Progenitor cell of endocrine pancreas (in vitro differentiated cells): ENCODE measurements at places on chromosomes 11 and 22.

DNA sequence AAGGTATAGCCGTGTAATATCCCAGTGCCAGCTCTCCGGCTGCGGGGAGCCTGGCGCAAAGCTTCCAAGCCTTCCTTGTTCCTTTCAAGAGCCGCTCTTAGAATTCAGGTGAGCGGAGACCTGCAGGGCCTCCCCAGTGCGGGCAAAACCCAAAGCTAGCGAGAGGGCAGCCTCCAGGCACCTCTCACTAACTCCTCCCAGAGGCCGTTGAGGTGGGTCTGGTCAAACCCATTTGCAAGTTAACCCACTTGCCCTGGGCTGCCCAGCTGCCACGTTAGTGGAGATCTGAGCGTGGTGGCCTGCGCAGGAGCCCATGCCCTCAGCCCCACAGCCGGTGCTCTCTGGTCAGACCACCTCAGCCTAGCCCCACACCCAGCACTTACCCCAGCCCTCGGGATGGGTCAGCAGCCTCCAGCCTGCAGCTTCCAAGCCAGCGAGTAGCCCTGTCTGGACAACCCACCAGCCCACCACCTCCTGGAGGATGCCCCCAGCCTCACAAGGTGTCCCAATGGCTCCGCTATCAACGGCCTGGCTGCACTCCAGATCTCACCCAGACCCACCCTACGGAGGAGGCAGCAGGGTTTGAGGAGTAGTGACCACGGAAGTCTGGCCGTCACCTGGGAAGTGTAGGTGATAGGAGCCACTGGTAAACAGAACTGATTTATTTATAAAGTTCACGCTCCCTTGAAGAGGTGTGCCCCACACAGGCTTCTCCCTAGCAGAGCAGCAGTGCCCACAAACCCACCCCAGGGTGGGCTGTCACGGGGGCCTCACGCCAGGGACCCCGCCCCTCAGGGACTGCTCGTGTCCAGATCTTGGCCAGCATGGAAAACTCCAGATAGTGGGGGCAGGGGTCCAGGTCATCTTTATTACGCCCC is 2.3 kb downstream of the ASCL2 start:
- no peak for DNase-seq

DNA sequence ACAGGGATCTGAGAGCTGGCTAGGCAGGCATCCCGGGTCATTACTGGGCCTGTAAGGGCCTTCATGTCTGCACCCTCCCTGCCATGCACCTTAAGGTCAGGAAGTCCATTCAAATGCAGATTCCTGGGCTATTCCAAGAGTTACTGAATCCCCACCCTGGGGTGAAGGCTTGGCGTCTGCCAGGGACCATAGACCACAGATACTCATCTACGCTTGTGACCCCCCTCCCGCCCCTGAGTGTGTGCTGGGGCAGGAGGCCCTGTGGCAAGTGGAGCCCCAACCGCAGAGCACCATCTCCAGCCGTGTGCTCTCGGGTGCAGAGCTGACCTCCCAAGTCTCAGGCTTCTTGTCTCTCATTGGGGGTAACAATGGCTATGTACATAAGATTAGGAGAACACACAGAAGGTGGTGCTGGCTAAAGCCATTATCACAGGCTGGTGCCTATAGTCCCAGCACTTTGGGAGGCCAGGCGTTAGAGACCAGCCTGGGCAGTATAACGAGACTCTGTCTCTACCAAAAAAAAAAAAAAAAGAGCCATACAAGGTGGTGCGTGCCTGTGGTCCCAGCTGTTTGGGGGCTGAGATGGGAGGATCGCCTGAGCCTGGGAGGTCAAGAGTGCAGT is 19.1 kb upstream of the KCNQ1OT1 start:
- no peak for DNase-seq

DNA sequence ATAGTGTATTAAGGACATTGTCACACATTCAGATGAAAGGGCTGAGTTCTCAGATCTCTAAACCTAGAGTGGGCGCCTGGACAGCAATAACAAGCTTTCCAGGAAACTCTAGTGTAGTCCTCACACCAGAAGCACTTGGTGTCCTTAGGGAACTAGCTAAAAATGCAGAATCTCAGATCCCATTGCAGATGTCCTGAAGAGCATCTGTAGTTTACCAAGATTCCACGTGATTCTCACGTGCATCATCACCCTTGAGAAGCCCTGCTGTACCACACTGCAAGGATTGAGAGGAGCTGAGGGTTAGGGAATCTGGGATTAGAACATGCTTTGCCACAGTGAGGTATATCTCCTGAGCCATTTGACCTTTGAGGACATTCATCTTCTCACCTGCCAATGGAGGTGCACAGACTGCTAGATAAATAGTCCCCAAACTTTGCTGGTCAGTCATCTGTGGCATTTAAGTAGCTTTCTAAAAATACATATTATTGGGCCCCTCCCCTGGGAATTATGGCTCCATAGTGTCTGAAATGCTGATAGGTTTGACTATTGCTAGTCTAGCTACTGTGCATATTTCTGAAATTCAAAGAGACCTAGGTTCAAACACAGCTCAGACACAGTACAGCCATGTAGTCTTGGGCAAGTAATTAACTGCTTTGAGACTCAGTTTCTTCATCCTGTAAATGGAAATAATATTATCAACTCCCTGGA is 1068.9 kb downstream of the OPCML start:
- DNase-seq: no peak

DNA sequence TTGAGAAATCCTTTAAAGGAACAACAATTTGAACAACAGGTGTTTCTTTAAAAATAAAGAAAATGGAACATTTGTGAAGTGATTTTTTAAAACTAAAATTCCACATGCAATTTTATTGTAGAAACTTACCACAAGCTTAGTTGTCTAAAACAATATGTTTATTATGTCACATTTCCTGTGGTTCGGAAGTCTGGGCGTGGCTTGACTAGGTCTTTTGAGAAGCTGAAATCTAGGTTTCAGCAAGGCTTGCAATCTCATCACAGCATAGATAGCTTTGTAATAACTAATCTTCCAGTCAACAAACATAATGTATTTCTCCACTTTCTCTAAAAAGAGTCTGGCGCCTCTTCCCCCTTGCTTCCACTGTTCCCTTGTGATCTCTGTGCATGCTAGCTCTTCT is 27.0 kb downstream of the MS4A6A start:
- DNase-seq: no peak

DNA sequence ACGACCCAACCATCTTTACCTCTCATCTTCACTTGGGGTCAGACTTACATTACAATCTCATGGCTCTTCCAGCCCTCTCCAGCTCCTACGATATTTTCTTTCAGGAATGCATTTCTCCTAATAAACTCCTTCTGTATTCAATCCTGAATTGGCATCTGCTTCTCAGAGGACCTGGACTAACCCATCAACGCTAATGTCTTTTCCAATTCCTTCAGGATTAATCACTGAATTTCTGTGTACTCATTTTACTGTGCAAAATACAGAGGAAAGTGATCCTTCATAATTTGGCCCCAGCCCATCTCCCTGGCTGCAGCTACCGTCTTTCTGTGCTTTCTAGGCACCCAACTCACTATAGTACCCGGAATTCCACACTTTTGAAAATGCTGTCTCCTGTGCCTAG is 239.2 kb downstream of the METTL15 start:
- no peak for DNase-seq

DNA sequence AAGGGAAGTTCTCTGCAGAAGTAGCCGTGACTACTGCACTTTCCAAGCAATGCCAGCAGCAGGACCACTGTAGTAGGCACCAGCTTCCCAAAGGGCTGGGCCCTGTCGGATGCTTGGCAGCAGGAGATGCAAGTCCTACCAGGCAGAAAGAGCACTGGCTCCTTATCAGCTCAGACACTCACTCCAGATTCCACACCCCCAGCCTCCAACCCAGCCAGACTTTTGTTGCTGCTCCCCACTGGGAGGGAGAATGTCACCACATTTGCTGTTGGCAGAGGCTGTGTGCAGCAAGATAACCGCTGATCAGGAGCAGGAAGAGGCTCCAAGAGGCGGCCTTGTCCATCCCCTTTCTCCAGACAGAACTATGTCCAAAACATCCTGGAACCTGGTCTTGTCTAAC is 118.7 kb downstream of the C11orf58 start:
- no peak for DNase-seq

GRCh38 chr11:13073119-13073981 is 64.2 kb downstream of the RASSF10 start:
- no peak for DNase-seq

GRCh38 chr22:44538051-44538450 is 40.0 kb upstream of the RTL6 start:
- no peak for DNase-seq

DNA sequence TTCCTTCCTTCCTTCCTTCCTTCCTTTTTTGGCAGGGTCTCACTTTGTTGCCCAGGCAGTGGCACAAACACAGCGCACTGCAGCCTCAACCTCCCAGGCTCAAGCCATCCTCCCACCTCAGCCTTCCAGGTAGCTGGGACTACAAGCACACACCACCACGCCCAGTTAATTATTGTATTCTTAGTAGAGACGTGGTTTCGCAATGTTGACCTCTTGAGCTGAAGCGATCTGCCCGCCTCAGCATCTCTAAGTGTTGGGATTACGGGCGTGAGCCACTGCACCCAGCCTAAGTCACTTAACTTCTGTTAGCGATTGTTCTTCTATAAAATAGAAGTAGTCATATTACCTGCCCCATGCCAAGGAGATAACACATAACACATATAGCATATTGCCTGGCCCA is 2.8 kb upstream of the SYTL2 start:
- no peak for DNase-seq

DNA sequence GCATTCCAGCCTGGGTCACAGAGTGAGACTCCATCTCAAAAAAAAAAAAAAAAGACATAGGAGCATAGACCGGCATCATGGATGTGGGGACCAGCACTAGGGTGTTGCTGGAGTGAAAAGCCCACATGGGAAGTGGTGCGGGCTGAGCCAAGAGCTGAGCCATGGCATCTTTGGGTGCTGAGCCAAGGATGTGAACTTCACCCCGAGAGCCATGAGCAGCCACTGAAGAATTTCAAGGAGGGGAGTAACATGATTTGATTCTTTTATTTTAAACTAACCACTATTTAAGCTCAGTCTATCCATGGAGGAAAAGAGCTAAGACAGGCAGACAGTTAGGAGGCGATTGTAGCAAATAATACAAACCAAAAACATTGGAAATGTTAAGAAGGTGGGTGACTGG is 57.4 kb downstream of the AHNAK start:
- no peak for DNase-seq

GRCh38 chr11:105862736-105863367 is 159.2 kb downstream of the MSANTD4 start:
- no peak for DNase-seq

GRCh38 chr11:26649884-26650283 is 72.0 kb downstream of the SLC5A12 start:
- peak; percentile 52 for DNase-seq

- DNase-seq: no peak
Observed at GRCh38 chr11:26254378-26254777, 77.6 kb upstream of the ANO3 start.

DNA sequence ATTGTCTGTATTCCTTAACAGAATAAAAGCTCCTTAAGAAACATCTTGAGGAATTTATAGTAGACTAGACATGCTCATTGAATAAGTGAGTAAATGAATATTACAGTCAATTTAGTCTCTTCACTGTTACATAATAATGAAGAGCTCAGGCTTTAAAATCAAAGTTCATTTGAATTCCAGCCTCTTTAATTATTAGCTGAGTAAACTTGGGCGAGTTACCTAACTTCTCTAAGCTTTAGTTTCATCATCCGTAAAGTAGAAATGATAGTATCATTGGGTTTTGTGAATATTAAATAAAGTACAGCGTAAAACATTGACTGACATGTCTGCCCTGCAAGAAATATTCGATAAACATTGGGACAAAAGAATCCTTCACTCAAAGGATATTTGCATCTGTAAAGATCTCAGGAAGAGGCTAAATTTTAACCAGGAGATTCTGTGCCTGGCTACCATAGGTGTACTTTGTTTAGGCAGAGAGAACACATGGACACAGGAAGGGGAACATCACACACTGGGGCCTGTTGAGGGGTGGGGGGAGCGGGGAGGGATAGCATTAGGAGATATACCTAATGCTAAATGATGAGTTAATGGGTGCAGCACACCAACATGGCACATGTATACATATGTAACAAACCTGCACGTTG is 15.2 kb upstream of the BBOX1 start:
- no peak for DNase-seq

- no peak for DNase-seq
Observed at GRCh38 chr11:126884192-126884591, 116.4 kb downstream of the KIRREL3 start.

DNA sequence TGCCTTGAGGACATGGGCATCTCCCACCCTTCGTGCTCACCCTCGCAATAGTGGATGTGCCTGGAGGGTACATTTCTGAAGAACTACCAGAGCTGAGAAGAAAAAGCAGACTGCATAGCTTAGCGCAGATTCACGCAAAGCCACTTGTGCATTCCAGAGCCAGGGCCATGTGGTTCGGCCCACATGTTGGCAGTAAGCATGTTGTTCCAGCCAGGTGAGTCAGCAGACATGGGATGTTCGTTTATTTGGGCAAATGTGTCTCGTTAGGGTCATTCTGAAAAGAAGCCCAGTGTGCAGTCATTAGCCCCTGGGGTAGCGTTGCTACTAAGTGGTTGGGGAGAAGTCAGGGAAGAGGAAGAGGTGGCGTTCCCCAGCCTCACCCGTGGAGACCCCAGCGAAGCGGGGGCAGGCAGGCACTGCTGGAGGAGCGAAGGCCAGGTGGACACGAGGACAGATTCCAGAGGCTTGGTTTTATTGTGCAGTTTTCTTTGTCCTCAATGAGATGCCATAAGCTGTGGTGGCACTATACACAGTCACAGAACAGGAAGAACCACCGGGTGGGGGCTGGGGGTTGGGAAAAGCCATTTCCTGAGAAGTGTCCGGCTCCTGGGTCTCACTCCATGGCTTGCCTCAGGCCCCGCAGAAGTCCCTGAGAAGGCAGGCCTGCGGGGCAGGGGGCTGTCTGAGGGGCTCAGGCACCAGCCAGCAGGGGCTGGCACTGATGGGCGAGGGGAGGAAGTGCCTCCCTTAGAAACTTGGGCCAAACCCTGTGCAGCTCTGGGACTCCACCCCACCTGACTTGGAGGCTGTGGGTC is 5.0 kb downstream of the THY1 start:
- DNase-seq: no peak

- no peak for DNase-seq
Observed at GRCh38 chr22:17229991-17230630, 10.9 kb upstream of the ADA2 start.

- DNase-seq: no peak
Observed at GRCh38 chr11:127790592-127790991, 790.0 kb upstream of the KIRREL3 start.

GRCh38 chr11:45457649-45458048 is 171.5 kb upstream of the SYT13 start:
- DNase-seq: no peak

GRCh38 chr11:110910384-110910783 is 198.1 kb upstream of the ARHGAP20 start:
- no peak for DNase-seq

GRCh38 chr22:37325039-37325395 is 42.7 kb downstream of the CYTH4 start:
- no peak for DNase-seq

- no peak for DNase-seq
Observed at GRCh38 chr22:17115236-17115635, 5.9 kb downstream of the TMEM121B start.
